NCI-H510A treated with DMSO at 0.1 percent for 48 hours (cell line): ENCODE measurements at places on chromosomes 11 and 22.
A peak's percentile ranks its signal among the peaks of the same experiment; 100 is the strongest.

- DNase-seq = no peak
Measured at GRCh38 chr11:126484266-126484665, 128.8 kb downstream of the ST3GAL4 start.

GRCh38 chr22:50701076-50701419, 28.4 kb downstream of the SHANK3 start:
- DNase-seq = no peak

DNA sequence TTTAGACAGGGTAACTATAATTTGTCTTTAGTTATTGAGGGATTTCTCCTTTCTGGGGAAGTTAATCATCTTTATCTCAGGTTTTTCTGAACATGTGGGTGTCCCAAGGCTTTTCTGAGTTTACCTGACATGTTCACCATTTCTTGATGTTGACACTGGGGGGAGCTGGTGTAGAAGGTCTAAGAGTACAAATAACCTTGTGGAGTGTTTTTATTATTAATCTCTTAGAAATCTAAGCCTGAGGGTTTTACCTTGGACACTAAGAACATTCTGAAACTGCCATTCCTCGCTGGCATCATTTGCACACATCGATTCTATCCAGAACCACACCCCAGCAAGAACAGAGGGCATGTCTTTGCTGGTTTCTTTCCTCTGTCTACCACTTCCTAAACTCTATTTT, 15.6 kb upstream of the C11orf91 start:
- no peak for DNase-seq

GRCh38 chr11:46718155-46719019, 626 bp upstream of the F2 start:
- peak; percentile 6 for DNase-seq

DNA sequence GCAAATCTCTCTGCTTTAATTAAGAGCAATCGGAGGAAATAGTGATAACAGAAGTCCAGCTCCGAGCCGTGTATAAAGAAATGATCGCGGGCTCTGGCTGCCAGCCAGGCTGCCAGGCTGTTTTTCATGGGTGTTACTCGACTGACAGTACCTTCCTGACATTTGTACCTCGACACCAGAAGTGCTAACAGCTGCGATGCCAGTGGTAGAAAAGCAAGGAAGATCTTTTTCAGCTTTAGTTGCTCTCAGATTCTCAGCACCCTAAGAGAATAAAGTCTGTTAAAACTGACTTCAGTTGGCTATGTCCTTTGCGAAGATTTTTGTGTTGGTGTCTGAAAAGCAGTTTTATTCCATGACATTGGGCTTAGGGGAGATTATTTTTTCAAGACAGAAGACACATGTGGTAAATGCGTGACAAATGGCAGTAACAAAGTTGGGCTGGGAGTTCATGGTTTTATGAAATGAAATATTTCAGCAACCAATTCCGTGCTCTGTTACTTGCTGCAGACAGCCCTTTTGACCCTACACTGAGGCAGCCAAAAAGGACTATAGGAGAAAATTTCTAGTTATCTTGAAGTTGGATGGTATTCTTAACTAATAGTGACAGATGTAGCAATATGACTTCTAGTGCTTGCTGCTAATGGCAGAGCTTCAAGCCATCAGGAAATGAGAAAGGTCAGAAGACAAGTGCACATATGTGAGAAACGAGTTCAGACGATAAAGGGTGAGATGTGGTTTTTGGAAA, 296.2 kb downstream of the CNTN5 start:
- peak; percentile 0 for DNase-seq
